ENCODE measurements at places on chromosomes 6 and 20.

- no peak for DNase-seq
Observed at GRCh38 chr6:164377348-164377918, 932.0 kb downstream of the C6orf118 start.

- no peak for DNase-seq
Observed at GRCh38 chr6:111478064-111478476, 4.9 kb downstream of the REV3L start.

GRCh38 chr6:111015389-111016124, 33.7 kb downstream of the RPF2 start:
- no peak for DNase-seq

- DNase-seq, result no peak
Observed at GRCh38 chr6:3444276-3445088, 12.4 kb downstream of the SLC22A23 start.

DNA sequence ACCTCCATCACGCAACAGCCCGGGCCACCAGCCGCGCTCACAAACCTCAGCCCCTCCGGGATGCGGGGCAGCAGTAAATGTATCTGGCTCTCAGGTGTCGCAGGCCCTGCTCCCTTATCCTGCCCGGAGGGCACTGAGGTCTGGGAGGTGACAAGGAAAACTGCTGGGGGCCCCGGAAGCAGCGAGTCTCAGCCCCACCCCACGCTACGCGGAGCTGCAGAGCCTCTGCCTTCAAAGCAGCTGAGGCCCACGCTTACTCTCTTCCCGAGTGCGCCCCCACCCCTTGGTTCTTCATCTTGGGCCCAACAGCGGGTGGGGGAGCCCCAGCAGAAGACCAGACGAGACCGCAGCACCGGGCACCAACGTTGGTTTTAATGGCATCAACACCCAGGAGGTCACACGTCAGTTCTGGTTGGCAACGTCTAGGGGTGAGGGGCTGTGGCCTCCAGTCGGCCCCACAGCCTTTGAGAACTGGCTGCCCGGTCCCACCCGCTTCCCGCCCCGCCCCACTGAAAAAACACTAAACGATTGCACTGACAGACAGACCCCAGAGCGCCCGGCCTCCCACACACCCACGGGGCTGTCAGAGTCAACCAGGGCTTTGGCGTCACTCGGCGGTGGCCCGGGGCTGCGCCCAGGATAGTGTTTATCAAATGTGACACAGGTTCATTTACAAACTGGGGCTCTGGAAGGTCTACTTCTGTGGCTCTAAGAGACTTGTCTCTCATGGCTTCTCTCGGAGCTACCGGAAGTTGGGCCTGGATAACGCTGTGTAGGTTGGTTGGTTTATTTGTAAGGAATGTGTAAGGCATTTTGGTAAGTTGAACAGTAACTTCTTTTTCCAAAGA, 43.7 kb downstream of the DSTN start:
- DNase-seq, result peak; percentile 4

DNA sequence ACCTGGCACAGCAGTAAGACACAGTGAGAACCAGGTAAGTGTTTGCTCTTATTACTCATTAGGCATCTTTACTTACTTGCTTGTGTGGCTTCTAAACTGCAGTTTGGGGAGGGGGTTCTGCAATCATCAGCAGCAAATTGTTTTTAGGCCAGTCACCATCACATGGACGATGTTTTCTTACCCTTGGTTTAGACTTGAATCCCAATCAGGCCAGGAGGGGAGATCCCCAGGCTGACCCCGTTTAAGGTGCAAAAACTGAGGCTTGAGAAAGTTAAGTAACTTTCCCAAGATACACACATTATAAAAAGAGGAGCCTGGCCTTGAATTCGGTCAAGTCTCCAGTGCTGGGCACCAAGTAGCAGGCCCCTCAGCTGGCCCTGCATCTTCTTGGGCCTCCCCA, 51.8 kb upstream of the SLC32A1 start:
- DNase-seq, result no peak

GRCh38 chr6:1599469-1599868, 10.2 kb upstream of the FOXC1 start:
- DNase-seq, result no peak

DNA sequence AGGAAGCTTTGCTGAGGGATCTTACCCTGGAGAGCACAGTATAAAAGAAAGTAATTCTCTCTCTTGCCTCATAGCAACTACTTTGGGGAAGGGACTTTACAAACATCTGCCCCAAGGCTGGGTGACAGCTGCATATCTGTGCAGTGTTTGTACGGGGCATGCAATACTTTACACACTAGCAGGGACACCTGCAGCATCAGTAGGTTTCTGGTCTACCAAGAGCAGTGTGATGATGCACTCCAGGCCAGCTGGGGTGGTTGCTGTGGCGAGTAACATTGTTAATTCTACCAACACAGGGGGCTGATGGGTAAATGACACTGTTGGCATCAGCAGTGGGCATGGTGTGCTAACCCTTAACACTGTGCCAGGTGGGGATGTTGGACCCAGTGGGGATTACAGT, 48.0 kb downstream of the ADTRP start:
- no peak for DNase-seq

DNA sequence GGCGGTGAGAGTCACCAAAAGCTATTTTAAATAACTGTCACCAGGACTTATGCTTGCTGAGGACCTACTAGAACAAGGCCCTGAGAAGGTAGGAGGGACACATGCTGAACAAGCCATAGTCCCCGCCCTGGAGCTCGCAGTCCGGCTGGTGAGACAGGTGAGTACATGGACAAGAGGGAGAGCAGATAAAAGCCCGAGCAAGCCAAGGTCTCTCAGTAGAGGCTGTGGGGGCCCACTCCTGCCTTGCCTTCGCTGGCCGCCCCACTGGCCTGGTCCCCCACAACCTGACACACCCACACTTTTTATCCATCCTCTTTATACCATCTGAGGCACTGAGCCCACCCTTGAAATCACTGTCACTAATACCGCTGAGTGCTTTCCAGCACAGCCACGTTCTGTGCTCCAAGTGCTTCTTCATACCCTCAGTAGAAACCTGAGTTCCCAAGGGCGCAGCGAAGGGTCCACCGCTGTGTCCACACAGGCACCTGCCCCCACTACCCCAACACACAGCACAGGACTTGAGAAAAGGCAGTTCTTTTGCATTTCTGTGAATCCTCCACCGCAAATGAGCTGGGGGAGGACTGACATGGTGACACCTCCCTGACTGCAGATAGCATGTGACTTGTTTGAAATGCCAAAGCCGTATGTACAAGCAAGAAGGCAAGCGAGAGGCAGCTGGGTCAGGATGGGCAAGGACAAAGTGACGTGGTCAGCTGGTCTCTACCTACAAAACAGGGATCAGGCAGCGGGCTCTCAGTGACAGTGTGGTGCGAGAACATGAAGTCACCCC, 12.1 kb downstream of the DDRGK1 start:
- DNase-seq, result no peak

GRCh38 chr6:108118810-108119768, 44.5 kb upstream of the OSTM1 start:
- DNase-seq, result no peak

DNA sequence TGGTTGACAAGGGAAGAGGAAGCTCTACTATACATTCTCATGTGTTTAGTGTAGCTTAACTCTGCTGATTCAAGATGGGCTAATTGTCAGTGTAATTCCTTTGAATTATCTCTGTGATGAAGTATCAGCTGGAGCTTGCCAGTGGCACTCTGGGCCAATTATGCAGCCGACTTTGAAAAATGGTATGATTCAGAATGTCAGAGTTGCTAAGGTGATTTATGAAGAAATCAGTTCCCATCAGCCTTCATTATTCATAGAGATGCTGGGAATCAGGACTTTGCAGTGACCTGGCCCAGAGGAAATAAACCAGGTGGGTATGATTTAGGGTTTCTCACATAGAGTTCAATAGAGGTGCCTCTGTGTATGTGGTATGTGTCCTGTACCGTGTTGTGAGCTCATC, 33.4 kb downstream of the KCNS1 start:
- no peak for DNase-seq

GRCh38 chr20:61499859-61500554, 247.9 kb downstream of the CDH4 start:
- no peak for DNase-seq

DNA sequence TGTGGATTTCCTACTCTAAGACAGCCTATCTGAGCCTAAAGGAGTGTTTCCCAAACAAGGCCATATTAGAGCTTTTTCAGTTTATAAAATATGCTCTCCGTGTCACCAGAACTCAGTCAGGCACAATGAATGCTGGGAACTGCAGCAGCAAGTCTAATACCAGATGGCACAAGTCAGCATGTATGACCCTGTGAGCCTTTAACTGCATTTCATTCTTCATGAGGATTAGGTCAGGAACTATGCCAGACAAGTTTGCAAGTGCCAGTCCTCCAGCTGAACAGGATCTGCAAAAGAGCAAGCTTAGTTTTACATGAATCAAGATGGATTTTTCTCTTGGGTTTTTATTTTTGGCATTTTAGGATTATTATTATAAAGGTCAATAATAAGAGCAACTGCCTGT, 66.7 kb upstream of the SAMD5 start:
- no peak for DNase-seq

GRCh38 chr6:15755526-15755925, 92.7 kb upstream of the DTNBP1 start:
- no peak for DNase-seq

GRCh38 chr6:22519237-22519636, 50.1 kb upstream of the HDGFL1 start:
- no peak for DNase-seq

DNA sequence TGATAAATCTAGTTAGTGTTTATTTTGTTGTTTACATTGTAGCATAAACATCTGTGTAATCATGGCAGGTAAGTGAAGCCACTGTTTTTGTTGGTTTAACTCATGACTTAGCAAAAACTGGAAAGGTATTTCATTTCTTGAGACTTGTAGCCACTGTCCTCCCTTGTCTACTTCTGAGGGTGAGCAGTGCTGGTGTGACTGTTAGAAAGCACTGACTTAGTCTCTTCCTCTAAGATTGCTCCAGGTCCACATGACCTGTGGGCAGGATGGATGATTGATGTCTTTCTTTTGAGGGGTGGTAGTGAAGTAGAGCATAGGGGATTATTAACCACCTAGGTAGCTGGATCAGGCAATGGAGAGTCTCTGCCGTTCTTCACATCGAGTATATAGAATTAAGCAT, 203.8 kb downstream of the ARID1B start:
- DNase-seq, result no peak

GRCh38 chr6:154733626-154734382, 588 bp downstream of the SCAF8 start:
- peak; percentile 87 for DNase-seq

DNA sequence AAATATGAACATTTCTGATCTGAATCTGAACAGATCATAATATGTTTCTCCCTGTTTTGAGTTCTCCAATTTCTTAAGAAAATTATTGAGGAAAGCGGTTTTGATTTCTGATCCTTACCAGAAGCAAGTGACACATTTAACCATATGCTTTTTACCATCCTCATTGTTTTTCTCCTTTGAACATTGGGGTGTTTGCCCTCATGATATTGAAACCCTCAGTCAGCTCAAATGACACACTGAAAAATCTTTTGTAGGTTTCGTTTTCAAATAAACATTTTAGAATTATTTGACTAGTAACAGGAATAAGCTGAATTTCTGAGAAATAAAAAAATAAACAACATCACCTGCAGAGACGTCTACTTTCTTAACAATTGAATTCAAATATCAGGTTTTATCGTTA, 252.1 kb downstream of the DOK5 start:
- no peak for DNase-seq

DNA sequence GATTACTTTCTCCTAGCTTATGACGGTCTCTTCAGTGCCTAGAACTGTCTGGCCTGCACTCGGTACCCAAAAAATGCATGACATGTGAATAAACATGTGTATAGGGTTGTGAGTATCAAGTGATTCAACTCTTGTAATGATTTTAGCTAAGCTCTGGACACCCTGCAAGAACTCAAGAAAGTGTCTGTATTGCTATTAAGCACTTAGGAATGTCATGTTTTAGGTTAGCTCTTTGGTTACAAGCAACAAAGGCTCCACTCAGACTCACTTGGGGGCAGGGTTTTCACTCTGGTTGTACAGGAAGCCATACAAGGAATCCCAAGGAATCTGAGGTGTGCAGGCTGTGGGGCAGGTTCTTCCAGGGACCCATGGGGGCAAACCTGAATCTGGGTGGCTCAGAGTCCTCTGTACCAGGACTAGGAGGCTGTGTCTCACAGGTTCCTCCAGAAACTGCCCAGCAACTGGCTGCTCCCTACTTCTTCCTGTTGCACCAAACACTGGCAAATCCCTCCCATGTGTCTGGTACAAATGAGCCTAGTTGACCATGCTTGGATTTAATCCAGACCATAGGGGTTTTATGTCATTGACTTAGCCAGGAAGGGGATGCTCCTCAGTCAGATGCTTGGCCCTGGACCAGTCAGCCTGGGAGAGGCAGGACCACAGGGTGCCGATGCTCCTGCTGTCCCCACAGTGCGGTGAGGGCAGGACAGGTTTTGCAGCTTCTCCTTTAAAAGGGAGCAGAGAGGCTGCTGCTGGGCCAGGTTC, 77.9 kb upstream of the CDH4 start:
- DNase-seq, result no peak

- DNase-seq, result no peak
Observed at GRCh38 chr6:114119056-114119455, 148.1 kb upstream of the HDAC2 start.

DNA sequence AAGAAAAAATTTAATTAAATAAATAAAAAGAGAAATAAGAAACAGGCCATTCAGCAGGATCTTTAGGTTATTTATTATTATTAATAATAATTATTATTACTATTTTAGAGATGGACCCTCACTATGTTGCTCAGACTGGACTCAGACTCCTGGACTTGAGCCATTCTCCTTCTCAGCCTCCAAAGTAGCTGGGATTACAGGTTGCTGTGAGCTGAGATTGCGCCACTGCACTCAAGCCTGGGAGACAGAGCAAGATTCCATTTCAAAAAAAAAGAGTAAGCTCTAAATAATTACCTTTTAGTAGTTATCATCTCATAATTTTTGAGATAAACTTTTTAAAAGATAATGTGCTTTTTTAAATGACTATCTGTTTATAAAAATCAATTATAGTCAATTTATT, 1102.8 kb upstream of the GJE1 start:
- DNase-seq, result no peak

DNA sequence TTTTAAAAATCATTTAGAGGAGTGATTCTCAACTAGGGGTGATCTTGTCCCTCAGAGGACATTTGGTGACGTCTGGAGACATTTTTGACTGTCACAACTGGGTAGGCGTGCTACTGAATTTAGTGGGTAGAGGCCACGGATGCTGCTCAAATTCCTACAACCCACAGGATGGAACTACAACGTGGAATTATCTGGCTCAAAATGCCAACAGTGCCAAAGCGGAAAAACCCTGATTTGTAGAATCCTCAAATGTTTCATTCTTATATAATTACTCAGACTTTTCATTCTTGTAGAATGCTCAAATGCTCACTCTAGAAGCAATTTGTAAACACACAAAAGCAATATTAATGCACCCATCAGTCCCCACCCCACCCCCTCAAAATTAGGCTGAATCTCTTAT, 229.8 kb downstream of the ZMYND8 start:
- DNase-seq, result no peak

GRCh38 chr20:44780226-44780625, 30.1 kb downstream of the RIMS4 start:
- DNase-seq, result no peak

- no peak for DNase-seq
Observed at GRCh38 chr6:14917109-14917910, 328.6 kb upstream of the JARID2 start.
